ENCODE measurements at places on chromosomes 2 and 18.

GRCh38 chr18:58201268-58201667 is 157.2 kb downstream of the NEDD4L start:
- DNase-seq, result no peak

DNA sequence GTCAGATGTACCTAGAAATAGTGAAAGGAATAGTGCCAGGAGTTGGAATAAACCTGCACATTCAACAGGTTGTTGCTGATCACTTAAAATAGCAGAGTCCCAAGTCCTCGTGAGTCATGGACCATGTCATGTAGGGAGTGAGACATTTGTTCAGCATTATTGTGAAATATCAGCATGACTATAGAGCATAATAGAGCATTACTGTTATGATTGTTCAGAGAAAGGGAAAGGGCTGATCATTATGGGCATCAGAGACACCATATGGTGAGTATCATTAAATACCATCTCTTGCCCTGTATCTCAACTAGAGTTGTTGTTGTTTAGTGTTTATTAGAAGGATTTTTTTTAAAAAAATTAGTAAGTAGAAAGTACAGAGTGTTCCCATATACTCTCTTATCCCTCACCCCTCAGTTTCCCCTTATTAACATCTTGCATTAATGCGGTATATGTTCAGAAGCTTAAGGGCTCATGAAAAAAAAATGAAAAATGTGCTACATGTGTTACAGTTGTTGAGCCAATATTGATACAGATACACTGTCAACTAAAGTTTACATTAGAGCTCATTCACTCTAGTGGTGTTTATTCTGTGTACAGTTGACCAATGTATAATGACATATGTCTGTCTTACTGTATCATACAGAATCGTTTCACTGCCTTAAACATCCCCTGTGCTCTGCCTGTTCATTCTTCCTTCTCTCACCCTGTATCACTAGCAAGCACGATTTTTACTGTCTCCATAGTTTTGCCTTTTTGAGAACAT is 5.7 kb downstream of the ELAC1 start:
- no peak for DNase-seq

DNA sequence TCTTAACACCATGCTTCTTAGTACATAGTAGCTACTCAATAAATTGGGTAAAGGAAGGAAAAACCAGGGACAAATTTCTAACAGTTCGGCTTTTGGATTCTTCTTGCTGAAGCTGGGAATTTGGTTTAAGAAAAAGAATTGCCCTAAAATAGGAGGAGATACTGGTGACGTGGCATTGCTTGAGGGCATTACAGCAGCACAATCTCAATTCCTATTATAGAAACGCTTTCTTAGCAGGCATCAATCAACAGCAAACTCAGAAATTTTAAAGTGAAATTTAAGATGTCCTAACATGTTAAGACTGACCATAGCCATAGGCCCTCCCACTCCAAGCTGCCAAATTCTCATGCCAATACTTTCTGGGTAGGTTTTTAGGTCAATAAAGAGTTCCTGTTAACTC is 169.5 kb downstream of the SRBD1 start:
- DNase-seq, result no peak

DNA sequence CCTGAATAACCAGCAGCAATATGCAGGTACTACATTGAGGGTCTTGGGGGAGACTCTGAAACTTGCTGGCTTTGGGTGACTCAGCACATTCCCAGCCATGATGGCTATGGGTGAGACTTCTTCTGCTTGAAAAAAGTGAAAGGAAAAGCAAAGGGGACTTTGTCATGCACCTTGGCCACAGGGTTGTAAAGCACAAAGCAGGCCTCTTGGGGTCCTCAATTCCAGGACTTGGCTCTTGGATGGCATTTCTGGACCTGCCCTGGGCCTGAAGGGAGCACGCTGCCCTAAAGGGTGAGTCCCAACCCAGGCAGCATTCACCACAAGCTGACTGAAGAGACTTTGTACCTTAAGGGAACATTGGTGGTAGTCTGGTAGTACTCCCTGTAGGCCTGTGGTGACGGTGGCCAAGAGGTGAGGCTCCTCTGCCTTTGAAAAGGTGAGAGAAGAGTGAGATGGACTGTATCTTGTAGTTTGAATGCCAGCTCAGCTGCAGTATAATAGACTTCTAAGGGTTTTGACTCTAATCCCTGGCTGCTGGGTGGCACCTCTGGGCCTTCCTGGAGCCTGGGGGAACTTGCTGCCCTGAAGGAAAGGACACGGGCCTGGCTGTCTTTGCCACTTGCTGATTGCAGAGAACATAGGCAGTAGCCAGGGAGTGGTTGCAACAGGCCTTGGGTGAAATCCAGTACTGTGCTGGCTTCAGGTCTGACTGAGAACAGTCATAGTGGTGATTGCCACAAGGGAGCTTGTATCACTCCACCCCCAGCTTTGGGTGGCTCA is 36.5 kb upstream of the CYTIP start:
- no peak for DNase-seq

DNA sequence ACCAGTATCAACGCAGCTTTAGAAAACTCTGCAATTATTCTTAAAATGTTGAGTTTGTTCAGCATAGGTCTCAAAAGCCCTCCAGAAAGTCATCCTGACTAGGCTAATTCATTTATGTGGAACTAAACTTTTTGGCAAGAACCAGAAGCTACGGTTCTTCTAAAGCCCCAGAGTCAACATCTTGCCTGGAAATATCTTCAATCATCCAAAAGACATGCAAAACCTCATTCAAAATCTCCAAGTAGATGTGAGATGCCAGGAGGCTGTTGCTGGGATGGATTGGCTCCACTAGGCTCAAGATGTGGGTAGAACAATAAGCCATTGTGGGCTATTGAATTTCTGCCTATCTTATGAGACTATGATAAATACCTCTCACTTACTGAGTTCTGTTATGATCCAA is 2.1 kb upstream of the SCG2 start:
- DNase-seq, result no peak

GRCh38 chr2:145623136-145623535 is 1103.2 kb upstream of the ZEB2 start:
- DNase-seq, result no peak

GRCh38 chr2:96537066-96537733 is 648 bp downstream of the ARID5A start:
- DNase-seq, result no peak

- DNase-seq, result no peak
Measured at GRCh38 chr18:62928326-62928725, 213.0 kb downstream of the PHLPP1 start.

- DNase-seq, result no peak
Measured at GRCh38 chr2:219087848-219088247, 27.1 kb upstream of the IHH start.

GRCh38 chr2:158755310-158756087 is 39.6 kb upstream of the DAPL1 start:
- DNase-seq, result no peak

GRCh38 chr2:176997074-176997791 is 215.4 kb upstream of the HNRNPA3 start:
- no peak for DNase-seq

DNA sequence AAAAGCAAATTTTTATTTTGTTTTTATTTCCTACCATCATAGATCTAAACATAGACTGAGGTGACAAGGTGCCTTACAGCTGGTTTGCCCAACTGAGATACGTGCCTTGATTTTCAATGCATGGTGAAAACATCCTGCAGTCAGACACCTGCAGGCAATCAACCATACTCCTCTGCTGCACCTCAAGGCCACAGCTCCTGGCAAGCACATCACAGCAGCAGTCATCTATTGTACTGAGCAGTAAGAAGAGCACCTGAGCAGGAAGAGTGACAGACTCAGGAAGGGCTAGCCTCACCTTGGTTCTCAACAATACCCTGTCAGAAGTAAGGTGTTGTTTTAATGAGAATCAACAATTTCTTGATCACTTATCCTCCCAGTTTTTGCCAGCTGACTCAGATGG is 1206.8 kb upstream of the NRXN1 start:
- no peak for DNase-seq

DNA sequence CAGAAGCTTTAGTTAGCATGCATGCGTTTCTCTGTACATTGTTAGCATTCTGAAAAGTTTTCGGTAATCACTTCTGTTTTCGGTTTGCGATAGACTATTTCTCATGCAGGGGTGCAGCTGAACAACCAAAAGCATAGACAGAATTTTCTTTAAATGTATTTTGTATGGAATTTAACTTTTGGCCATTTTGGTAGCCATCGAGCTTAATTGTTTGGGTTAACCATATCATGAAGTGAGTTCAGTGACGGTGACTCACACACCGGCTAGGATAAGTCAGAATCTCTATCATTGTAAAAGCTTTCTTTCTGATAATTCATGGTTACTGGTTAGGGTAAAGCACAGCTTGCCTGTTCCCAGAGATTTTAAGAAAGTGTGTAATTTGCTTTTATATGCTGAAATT is 107.2 kb downstream of the CD226 start:
- no peak for DNase-seq

GRCh38 chr2:233259730-233260129 is 8.3 kb downstream of the ATG16L1 start:
- no peak for DNase-seq

DNA sequence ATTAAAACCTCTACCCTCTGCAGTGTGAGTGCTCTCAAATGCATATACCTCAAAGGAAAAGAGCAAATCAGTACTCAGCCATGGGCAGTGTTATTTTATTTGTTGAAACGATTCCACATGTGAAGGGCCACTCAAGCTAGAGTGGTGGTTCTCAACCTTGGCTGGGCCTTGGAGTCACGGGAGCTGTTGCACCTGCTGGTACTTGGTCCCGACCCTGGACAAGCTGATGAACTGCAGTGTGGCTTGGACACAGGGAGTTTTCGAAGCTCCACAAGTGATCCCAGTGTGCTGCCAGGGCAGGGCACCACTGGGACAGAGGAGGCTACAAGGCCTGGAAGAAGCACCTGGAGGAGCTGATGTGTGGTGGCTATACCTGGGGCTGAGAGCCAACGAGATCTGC is 19.7 kb downstream of the GNLY start:
- DNase-seq, result no peak

GRCh38 chr2:231189571-231190495 is 8.6 kb upstream of the ARMC9 start:
- DNase-seq, result no peak

DNA sequence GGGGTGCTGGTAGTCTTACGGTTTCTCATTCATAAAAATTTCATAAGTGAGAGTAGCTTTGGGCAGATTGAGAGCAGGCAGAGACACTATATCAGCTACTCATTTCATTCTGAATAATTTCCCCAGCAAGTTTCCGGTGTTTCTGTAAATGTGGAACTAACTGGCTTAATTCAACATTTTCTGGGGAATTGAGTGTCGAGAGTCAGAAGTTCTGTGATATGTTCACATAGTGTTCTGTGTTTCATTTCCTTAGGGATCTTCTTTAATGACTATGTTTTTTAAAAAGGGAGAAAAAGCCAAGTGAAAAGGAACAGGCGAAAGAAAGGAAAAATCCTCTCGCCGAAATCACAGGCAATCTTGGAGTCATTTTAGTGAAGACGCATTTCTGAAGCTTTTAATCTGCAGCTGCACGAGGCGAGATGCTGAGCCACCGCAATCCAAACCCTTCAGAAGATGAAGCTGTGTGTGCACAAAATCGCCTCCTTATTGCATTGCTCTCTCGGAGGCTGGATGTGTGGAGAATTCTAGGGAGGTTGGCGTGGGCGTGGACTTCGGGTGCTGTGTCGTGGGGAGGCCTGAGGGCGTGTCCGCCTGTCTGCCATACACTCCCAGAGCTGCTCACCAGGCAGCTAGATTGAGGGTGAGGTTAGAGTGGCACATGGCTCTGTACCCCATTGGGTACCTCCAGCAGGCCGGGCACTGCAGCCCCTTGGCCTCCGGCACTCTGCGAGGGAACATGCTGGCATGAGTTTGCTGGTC is 38.4 kb upstream of the HDAC4 start:
- DNase-seq, result no peak

GRCh38 chr2:208671284-208671683 is 264.7 kb downstream of the PTH2R start:
- no peak for DNase-seq

GRCh38 chr2:211157211-211157610 is 600.8 kb downstream of the CPS1 start:
- no peak for DNase-seq

- DNase-seq, result no peak
Measured at GRCh38 chr2:74548285-74548899, 5.3 kb downstream of the LOXL3 start.

- no peak for DNase-seq
Measured at GRCh38 chr2:226691255-226691654, 108.4 kb downstream of the IRS1 start.

GRCh38 chr2:212360068-212360460 is 178.5 kb downstream of the ERBB4 start:
- no peak for DNase-seq

DNA sequence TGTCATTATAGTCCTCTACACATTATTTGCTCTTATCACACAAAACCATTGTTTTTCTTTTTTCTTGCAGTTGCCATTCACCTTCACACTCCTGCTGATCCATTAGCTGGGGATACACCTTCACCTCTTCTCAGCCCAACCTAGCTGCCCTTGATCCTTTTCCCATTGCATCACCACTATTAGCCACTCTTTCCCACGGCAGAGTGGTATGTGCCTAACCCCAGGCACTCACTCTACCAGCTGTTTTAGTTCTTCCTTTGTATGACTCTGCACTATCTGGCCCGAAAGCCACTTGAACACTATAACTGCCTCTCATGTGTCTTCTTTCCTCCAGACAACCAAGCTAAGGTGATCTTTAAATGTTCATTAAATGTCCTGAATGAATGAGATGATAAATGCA is 145.4 kb upstream of the PIK3C3 start:
- DNase-seq, result no peak

DNA sequence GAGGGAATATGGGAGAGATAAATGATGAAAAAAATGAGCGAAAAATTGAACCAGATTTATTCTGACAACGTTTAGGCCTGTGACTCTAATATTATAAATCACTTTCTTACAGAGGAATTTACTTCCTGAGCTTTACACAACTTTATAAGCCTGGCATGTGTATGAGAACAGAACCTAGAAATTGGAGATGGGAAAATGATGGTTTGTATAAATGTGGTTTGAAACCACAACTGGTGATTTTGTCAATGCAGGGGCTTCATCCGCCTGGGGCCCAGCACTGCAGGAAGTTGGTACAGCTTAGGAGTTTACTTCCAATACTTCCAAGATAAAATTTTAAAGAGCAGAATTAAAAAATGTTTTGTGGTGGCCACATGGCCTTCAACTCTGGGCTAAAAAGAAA is 82.3 kb downstream of the VAPA start:
- DNase-seq, result no peak

GRCh38 chr18:12098374-12098773 is 4.7 kb downstream of the ANKRD62 start:
- no peak for DNase-seq

DNA sequence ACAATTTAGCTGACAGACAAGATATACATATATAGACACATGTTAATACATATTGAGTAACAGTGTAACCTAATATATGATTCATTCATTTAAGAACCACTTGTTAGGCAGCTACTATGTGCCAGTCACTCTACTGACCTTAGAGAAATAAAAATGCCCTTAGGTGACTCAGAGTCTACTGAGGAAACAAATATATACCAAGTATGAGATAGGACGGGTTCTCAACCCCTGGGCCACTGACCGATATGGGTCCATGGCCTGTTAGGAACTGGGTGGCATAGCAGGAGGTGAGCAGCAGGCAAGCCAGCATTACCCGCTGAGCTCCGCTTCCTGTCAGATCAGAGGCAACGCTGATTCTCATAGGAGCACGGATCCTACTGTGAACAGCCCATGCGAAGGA is 14.8 kb downstream of the STRN start:
- DNase-seq, result no peak

Measured in NCI-H2081 treated with DMSO at 0.1 percent for 48 hours (cell line).